CD4-positive, CD25-positive, alpha-beta regulatory T cell (primary cell): ENCODE measurements at places on chromosomes 16 and 17. TPM values are rescaled to one million over a fixed set of nuclear protein-coding genes. Genes with fewer than 3 reads are reported as not detected.

The DPEP2 gene
- polyA plus RNA-seq = 68.9 TPM

The KRT40 gene
- not detected for polyA plus RNA-seq

The SEPTIN12 gene
- polyA plus RNA-seq = not detected

The CRLF3 gene
- 116 TPM for polyA plus RNA-seq

The CCL5 gene
- polyA plus RNA-seq = 12.4 TPM

The NTN1 gene
- not detected for polyA plus RNA-seq

The SPHK1 gene
- polyA plus RNA-seq = 0.12 TPM

The MYO15B gene
- 0.95 TPM for polyA plus RNA-seq

The ADAM11 gene
- 0.15 TPM for polyA plus RNA-seq

The GAA gene
- 13.6 TPM for polyA plus RNA-seq

The TMEM235 gene
- polyA plus RNA-seq = not detected

The ADAD2 gene
- 0.07 TPM for polyA plus RNA-seq

The NUFIP2 gene
- 6.4 TPM for polyA plus RNA-seq

The STX1B gene
- not detected for polyA plus RNA-seq

The CD300H gene
- polyA plus RNA-seq = 0.37 TPM

The CACNG1 gene
- polyA plus RNA-seq = not detected

The FGF11 gene
- polyA plus RNA-seq = not detected

The OR3A2 gene
- polyA plus RNA-seq = 0.39 TPM

The TNFRSF17 gene
- polyA plus RNA-seq = not detected

The P3H4 gene
- polyA plus RNA-seq = 2.9 TPM

The PRR35 gene
- not detected for polyA plus RNA-seq

The TK2 gene
- 8.8 TPM for polyA plus RNA-seq

The ATP1B2 gene
- not detected for polyA plus RNA-seq

The PHOSPHO1 gene
- polyA plus RNA-seq = not detected

The TNFSF13 gene
- polyA plus RNA-seq = 0.41 TPM

The C16orf92 gene
- polyA plus RNA-seq = not detected

The AP1G1 gene
- polyA plus RNA-seq = 13.6 TPM

The BCAR1 gene
- not detected for polyA plus RNA-seq

The KRT16 gene
- not detected for polyA plus RNA-seq

The ITGAD gene
- polyA plus RNA-seq = not detected

The AURKB gene
- polyA plus RNA-seq = 1.5 TPM

The CORO7 gene
- 52.5 TPM for polyA plus RNA-seq

The OTOP3 gene
- polyA plus RNA-seq = not detected

The KRT39 gene
- polyA plus RNA-seq = not detected

The KRTAP9-8 gene
- not detected for polyA plus RNA-seq

The MYH2 gene
- not detected for polyA plus RNA-seq

The PIGS gene
- 53.3 TPM for polyA plus RNA-seq
